ENCODE measurements at places on chromosomes 6 and 20.

GRCh38 chr6:28212510-28213212 is 12.4 kb upstream of the ZSCAN9 start:
- DNase-seq: no peak

GRCh38 chr6:80638213-80639055 is 532.0 kb downstream of the BCKDHB start:
- no peak for DNase-seq

DNA sequence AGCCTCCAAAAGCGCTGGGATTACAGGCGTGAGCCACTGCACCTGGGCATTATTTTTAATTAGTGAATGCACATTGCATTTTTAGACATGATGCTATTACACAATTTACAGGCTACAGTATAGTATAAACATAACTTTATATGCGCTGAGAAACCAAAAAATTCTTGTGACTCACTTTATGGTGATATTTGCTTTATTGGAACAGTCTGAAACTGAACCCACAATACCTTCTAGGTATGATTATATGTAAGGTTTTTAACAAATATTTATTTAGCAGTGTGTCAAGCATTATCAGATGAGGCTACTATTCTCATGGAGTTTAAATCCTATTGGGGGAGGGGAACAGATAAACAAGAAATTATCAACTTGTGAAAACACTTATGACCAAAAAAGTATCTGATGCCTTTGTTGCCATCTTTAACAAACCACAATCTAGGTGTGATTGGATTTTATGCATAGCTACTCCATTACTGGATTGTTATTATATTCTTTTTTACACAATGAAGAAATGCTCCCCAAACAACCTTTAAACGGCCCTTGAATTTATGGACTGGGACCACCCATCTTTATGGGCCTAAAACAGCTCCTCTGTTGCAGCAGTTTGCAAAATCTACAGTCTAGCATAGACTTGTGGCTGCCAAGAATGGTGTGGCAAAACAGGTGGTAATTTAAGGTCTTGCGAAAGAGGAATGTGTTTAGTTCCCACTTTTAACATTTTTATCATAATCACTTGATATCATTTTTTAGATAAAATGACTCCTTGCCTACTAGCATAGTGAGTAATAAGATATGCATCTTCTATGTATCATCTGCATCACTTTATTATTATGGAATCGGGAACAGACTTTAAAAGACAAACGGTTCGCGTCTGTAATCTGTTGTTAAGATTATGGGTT is 159.2 kb upstream of the C6orf118 start:
- DNase-seq: no peak

- no peak for DNase-seq
These were observed 25.5 kb upstream of the PLCB4 start for GRCh38 chr20:9043364-9043763.

- no peak for DNase-seq
These were observed 5.0 kb upstream of the RTF2 start for GRCh38 chr20:56463428-56463827.

DNA sequence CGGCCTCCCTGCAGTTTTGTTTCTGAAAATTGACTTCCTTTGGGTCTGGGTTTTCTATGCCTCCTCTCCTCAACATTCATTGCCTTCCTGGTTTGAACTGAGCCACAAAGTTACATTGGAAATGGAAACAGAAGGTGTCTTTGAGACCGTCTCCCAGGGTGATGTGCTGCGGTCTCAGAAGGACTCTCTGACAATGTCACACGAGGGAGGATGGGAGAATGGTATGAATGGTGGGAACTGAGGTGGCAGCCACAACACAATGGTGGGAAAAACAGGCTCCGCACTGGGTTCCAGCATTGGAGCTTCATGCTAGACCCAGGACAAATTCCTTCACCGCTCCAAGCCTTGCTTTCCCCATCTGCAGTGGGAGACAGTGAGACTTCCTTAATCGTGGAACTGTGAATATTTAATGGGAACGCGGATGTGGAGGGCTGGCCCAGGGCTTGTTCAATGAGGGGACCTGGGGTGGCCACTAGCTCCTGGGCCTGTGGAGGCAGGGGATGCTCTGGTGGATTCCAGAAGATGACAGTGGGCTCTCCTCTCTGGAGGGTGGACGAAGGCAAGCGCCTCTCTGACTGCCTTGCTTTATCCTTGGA is 73.9 kb downstream of the KCNB1 start:
- DNase-seq: no peak
